ENCODE measurements at places on chromosomes 2 and 18.

DNA sequence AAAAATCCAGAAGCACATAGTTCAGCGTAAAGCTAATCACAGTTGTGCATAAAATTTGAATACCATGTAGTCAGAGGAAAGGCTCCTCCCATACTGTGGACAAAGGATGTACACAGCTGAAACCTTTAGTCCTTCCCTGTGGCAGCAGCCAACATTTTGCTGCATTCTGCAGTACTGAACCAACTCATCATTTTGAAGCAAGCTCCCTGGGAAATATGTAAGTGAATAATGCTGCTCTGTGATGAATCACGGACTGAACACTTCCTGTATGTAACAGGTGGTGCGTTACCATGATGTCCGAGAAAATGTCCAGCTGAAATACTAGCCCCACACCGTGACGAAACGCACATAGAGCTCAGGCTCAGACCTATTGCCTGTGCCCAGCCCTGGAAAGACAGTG lies 421.1 kb upstream of the RAB12 start:
- DNase-seq = no peak

GRCh38 chr2:102044967-102045489 lies 53.3 kb downstream of the IL1R2 start:
- DNase-seq = no peak

DNA sequence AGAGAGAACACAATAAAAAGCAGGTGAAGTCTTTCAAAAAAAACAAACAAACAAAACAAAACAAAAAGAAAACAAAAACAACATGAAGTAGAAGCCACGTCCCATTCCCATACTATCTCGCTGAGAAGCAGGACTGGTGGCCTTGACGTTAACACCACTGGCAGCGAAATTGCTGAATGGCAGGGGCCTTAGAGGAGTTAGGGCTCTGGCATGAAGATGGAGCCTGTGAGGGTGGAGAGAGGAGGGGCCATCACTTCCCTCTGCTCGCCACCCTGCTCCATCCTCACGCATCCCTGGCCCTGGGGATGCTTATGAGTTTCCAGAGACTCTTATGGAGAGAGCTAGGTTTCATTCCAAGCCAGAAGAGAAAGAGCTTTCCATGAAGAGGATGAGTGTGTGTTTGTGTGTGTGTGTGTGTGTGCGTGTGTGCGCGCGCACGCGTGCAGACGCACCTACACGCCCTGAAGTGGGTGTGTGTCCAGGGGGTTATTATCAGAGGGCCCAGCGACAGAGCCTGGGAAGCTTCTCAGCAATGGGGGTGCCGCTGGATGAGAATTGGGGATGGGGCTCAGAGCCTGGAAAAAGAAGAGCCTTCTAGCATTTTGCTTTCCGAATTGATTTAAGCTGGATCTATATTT lies 20.4 kb upstream of the IMPA2 start:
- no peak for DNase-seq

GRCh38 chr2:12044857-12045256 lies 298.4 kb downstream of the LPIN1 start:
- DNase-seq = no peak

GRCh38 chr18:22545066-22545760 lies 127.5 kb upstream of the CTAGE1 start:
- DNase-seq = no peak

DNA sequence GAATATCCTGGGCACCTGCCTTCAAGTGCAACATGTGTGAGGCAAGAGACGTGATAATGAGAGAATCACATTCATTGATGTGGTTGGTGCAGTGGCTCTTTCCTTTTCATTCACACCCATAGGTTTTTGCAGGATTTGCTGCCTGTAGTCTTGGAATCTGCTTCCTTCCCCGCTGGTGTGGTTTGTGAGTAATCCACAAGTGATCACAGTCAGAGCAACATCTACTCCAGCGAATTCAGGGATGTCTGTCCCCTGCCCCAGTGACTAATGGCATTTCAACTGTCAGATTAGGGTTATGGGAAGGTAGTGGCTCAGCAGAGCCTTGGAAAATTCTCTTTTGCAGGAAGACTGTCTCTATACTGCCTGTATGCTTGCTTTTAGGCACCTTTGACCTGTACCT lies 225.5 kb upstream of the RBMS1 start:
- DNase-seq = no peak

GRCh38 chr2:84158605-84159004 lies 300.5 kb downstream of the SUCLG1 start:
- no peak for DNase-seq
